Activated CD4-positive, alpha-beta T cell treated with anti-CD3 and anti-CD28 coated beads, Interleukin-2, amount 10 ng/mL, durations not matched to agents 7 days and 5 days (primary cell): ENCODE measurements at places on chromosomes 3 and 15. TPM values are rescaled to one million over a fixed set of nuclear protein-coding genes. Genes with fewer than 3 reads are reported as not detected.

Gene CMC1
- total RNA-seq = 12.7 TPM

DNA sequence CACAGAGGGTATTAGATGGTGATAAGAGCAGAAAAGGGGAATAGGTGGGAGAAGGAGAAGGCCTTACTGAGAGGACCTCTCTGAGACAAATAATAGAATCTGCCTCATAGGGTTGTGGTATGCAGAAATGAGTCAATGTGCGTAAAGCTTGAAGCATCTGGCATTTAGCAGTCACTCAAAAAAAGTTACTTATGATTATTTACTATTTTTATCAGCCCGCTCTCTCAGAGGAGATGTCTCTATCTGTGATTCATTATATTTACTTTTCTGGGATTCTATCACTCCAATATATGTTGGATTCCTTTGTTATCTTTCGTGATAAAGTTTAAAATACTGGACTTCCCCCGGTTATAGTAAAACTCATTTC, 4.6 kb upstream of the TM4SF1 start:
- no peak for DNase-seq

- no peak for DNase-seq
Measured at GRCh38 chr3:105715372-105715771, 153.4 kb downstream of the CBLB start.

- no peak for DNase-seq
Measured at GRCh38 chr3:27526614-27527315, 42.6 kb upstream of the SLC4A7 start.

DNA sequence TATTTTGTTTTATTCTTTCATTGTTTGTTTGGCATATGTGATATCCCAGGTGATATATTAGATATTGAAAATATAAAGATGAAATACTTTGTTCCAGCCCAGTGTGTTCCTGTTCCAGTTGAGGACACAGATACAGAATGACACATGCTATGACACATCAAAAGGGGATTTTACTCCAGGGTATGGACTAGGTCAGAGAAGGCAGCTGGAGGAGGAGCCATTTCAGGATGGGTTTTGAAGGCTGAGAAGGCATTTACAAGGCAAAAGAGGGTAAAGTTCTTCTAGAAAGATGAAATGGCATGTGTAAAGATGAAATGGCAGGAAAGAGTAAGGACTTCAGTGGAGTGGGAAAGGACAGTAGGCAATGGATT, 163.8 kb downstream of the ZIC1 start:
- DNase-seq = no peak

DNA sequence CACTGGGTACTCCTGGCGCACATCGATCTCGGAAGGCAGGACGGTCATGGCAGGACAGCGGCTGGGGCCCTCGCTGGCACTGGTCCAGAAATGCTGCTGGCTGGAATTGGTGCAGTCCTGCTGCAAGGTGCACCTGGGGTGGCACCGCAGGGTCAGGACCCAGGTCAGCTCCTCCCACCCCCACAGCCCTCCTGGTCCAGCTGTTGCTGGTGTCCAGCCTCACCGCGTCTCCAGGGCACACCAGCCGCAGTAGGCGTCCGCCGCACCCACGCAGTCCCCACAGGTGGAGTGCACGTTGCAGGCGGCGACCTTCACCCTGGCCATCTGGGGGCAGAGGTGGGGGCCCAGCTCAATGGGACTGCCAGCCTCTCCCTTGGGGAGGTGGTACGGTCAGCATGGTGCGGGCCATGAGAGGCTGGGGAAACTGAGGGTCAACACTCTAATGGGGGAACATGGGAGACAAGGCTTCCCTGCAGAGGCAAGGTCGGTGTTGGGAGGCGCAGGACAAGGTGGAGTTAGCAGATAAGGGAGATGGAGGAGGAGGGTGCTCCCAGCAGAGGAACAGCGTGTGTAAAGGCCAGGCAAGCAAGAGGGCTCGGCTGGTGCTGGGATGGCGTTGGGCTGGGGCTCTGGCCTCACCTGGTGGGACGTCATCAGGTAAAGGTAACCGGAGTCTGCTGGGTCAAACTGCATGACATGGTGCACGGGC, 20.4 kb downstream of the PLXND1 start:
- no peak for DNase-seq
